ENCODE measurements at places on chromosomes 12 and 14.

GRCh38 chr12:110282956-110283817 lies 2.1 kb downstream of the ATP2A2 start:
- no peak for DNase-seq

GRCh38 chr12:14825256-14825655 lies 11.3 kb upstream of the SMCO3 start:
- no peak for DNase-seq

- no peak for DNase-seq
Measured at GRCh38 chr12:1908758-1909157, 9.7 kb downstream of the CACNA2D4 start.

GRCh38 chr12:124422570-124423523 lies 128.0 kb downstream of the RFLNA start:
- DNase-seq, result no peak

DNA sequence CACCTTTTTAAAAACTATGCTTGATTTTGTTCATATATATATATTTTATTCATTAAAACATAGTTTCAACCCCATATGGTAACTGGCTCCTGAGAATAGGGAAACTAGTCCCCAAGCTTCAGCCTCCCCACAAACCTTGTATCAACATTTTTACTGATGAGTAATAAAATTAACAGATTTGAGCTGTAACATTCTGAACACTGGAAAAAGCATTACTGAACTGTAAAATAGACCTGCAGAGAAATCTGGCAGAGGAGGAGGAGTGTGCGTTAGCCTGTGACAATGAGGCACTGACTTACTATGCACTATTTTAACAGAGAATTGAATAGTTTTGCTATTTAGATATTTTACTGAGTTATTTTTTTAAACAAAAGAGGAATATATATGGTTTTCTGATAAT lies 43.1 kb downstream of the FRS2 start:
- no peak for DNase-seq

- no peak for DNase-seq
Measured at GRCh38 chr12:53500142-53500775, 824 bp upstream of the TARBP2 start.

- DNase-seq, result no peak
Measured at GRCh38 chr14:105478398-105479251, 4.0 kb downstream of the CRIP2 start.

DNA sequence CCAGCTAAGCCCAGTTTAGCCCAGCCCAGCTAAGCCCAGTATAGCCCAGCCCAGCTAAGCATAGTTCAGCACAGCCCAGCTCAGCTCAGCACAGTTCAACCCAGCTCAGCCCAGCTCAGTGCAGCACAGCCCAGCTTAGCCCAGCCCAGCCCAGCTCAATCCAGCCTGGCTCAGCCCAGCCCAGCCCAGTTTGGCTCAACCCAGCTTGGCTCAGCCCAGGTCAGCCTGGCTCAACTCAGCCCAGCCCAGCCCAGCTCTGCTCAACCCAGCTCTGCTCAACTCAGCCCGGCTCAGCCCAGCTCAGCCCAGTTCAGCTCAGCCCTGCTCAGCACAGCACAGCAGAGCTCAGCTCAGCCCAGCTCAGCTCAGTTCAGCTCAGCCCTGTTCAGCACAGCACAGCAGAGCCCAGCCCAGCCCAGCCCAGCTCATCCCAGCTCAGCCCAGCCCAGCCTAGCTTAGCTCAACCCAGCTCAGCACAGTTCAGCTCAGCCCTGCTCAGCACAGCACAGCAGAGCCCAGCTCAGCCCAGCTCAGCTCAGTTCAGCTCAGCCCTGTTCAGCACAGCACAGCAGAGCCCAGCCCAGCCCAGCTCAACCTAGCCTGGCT lies 330.9 kb downstream of the TMEM121 start:
- DNase-seq, result peak; percentile 4

DNA sequence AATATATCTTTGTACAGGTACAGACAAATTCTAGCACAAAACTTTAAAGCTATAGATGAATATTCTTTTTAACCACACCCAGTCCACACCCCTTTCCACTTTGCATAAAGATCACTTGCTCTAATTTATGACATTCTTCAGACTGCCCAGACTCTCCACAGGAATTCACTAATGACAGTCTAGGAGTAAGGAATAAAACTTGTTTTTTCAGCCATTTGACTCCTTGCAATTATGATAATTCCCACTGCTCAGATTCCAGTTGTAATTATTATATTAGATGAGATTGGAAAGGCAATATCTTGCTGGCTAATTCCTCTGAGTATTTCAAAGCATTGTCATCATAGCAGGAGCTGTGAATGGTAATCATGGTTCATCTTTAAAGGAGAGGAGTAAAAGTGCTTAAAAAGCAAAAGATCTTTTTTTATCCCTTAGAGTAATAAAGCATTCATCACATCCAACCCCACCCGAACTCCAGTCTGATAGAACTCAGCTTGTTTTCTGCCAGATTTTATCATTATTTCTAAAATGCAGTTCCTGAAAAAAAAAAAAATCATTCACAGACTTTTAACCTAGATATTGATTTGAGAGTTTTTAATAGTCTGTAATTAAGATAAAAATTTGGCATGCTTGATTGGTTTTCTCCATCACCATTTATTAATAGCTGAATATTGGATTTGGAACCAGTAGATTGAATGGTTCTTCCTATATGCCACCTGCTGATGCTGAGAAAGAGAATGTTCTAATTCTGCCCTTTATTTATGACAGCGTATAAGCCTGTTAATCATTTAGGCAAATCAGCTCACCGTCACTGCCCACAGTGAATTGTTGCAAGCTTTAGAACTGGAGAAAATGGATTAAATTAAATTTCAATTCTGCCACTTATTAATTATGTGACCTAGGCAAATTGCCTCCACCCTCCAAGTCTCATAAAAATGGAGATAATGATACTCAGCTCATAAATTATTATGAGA lies 93.9 kb upstream of the RASSF8 start:
- no peak for DNase-seq

GRCh38 chr12:131941116-131941986 lies 8.4 kb upstream of the EP400 start:
- DNase-seq, result no peak

DNA sequence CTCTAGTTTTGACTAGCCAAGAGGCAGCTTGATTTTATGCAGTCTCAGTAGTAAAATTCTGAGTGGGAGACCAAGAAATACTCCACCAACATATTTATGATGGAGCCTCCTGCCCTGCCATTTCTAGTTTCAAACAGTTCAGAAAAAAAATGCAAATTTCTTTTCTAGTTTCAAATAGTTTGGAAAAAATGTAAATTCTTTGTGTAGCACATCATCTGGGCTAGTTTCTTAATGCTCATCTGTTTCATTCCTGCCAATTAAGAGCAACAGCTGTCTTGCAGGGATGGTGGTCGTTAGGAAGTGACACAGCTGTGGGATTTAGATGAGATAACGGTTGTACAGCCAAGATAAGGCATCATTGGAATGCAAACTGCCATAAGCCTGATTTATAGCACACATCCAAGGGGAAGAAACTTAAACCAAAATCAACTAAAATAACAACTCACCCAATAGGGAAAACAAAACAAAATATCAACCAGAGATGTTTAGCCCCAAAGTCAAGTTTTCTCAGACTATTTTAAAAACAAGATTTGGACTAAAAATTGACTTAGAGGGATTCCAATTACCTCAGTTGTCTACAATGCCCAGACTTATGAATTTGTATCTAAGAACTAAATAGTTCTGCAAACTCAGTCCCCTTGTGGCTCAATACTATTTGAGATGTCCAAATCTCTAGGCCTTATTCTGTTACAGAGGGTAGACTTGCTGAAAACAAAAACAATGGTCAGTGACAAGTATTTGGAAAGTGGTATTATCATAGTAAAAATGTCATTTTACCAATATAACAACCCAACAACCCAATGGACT lies 291.3 kb upstream of the ATP2B1 start:
- DNase-seq, result no peak

DNA sequence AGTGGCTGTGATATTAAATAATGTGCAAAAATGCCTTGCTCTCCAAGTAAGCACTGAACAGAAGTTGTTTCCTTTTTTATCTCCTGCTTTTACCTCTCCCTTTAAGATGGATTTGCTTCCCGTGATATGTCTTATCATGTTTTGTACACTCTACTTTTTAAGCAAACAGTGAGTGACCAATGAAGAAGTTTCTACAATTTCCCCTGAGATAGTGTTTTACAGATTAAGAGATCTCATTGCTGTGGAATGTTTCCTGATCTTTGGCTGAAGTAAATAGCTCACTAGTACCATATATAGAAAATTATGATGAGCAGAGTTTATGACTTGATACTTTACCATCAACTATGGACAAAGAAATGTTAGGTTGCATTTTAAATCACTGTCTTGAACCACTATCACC lies 184.8 kb upstream of the PDE3A start:
- DNase-seq, result no peak

DNA sequence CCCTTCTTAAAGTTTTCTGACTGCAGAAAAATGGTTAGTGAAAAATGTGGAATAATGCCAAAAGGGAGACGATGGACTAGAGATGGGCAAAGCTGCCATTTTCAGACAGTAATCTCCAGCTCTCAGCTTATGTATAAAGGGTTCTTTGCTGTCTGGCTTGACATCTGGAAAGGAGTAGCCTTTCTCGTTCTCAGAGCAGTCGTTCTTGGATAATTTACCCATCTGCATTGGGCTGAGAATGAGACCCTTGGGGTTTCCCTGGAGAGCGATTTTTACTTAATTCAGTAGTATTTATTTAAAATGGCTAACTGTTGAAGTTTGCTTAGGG lies 1.2 kb downstream of the NUDT4 start:
- DNase-seq, result no peak

- no peak for DNase-seq
Measured at GRCh38 chr12:120169946-120170345, 24.6 kb downstream of the GCN1 start.

- no peak for DNase-seq
Measured at GRCh38 chr14:36580856-36581831, 1.3 kb downstream of the NKX2-8 start.

- DNase-seq, result no peak
Measured at GRCh38 chr12:22377731-22378496, 43.4 kb upstream of the ST8SIA1 start.

DNA sequence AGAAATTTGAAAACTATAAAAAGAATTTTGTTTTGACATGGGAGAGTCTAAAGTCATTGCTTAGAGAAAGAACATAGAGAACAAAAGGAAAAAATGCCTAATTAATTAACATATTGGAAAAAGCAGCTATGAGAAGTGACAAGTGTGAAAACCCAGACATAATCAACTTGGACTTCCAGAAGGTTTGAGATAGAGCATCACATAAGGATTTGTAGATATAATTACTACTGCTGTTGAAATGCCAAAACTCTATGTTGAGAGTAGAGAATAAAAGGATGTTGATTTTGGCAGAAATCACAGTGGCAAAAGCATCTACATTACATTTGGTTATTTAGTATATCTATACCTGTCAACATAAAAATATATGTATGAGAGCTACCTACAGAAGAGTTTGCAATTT lies 135.1 kb downstream of the SLC41A2 start:
- no peak for DNase-seq

GRCh38 chr14:95498622-95499353 lies 17.7 kb downstream of the SYNE3 start:
- no peak for DNase-seq

GRCh38 chr12:18432206-18432605 lies 170.9 kb downstream of the PIK3C2G start:
- DNase-seq, result no peak

DNA sequence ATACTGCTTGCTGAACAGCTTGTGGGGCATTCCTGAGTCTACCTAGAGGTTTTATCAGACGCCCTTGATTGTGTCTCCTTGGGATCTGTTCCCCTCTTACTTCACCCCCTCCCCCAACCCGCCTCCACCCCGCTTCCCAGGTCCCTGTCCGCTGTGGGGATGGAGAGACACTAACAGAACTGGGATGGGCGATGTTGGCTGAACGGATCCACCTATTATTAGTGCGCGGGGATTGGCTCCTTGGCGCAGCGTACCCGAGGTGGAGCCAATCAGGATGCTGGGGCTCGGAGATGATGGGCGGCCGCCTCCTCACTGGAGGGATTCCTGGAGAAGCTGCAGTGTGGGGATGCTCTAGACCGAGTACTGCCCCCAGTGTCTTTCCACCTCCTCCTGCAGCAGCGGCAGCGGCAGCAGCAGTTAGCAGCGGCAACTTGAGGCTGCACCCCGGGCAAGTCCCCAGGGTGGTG lies at the start of gene SYT1:
Gene SYT1 (plus strand): TSS at position 372 of the 467 bp plus-strand sequence.
- no peak for DNase-seq

DNA sequence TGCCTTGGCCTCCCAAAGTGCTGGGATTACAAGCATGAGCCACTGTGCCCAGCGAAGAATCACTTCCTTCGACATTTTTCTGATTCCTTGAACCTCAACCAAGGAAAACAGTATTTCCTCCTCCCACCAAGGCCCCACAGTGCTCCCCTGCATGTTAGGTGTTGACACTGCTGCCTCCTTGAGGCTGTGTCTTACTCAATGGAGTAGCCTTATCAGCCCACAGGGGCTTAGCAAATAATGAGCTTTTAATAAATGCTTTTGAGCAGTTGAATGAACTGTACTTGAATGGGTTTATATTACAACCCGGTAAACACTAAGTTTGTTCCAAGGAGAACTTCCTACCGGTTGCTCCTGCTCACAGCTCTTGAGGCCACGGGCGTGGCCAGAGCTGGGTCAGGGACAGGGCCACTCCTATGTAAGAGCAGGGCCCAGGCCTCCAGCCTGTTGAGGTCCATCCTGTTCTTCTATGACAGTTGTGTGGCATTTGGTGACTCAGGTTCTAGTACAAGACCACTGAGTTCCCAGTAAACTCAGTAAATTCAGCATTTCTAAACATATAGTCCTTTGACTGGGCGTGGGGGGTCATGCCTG lies 36.8 kb upstream of the TUBA1A start:
- no peak for DNase-seq

DNA sequence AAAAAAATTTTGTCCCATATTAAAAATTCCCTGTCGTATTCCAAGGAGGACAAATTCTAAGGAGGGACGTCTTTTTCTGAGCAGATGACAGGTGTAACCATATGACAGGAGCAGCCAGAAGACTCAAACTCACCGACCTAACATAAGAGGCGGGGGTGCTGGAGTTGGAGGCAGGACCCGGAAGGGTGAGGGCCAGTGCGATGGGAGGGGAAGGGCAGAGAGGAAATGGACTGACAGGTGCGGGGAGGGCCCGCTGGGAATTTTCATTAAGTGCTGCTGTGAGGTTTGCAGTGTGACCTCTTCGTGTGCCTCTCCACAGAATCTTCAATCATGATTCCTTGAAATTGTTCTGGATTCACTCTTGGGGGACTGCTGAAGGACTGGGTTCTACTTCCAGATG lies 189.4 kb downstream of the NTF3 start:
- no peak for DNase-seq

Data from activated T-helper 1 cell treated with anti-CD3 and anti-CD28 coated beads, Interleukin-2, amount 50 U/mL, for 16 hours (primary cell).